ENCODE measurements at places on chromosomes 1 and 21. TPM values are rescaled to one million over a fixed set of nuclear protein-coding genes. Genes with fewer than 3 reads are reported as not detected.

- DNase-seq, result no peak
- H3K27me3 ChIP-seq, result no peaks in the 10 kb centered on the region
- H3K4me3 ChIP-seq, result no peak overlapping the region
- peaks cover 5% of the 10 kb centered on the region for H3K4me1 ChIP-seq
Measured at GRCh38 chr1:29209173-29209572, 21.6 kb downstream of the MECR start.

Gene GPR61
- total RNA-seq, result not detected

- H3K4me3 ChIP-seq, result peak overlapping the region; percentile 64
- no peak overlapping the region for H3K27ac ChIP-seq
- H3K36me3 ChIP-seq, result no peaks in the 10 kb centered on the region
- peaks cover 31% of the 10 kb centered on the region for H3K4me1 ChIP-seq
Measured at GRCh38 chr1:31760471-31761470, 3.4 kb downstream of the ADGRB2 start.

DNA sequence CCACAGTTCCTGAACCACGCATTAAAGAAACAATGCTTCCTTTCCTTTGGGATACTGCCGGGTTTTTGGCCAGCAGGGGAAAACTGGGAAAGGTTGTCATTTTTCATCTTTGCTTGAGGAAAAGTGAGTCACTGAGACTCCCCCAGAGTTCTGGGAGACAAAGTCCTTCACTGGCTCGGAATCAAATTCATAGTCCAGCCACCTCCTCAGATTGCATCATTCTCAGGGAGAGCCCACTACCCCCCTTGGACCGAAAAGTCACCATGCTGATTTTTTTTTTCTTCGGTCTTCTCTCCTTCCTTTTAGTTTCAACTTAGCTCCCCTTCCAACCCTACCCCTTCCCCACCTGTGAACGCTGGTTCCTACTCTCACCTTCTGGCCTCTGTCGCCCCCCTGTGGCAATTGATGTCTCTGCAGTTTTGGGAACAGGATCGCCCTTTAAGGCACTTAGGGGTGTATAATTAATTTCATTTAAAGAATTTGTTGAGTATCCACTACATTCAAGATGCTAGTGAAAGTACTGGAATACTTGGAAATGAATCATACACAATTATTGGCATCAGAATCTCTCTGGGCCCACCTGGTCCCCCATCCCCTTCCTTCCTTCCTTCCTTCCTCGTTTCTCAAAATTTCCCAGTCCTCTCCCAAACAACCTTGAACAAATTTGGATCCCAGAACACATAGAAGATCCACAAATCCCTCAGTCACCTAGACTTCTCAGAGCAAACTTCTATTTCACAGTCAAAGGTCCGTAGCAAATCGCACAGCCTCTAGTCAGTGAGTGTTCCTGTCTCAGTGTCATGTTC lies 6.9 kb downstream of the ACKR1 start:
- no peaks in the 10 kb centered on the region for H3K36me3 ChIP-seq
- H3K27ac ChIP-seq, result no peak overlapping the region
- H3K4me3 ChIP-seq, result no peak overlapping the region
- H3K4me1 ChIP-seq, result no peaks in the 10 kb centered on the region

- H3K4me3 ChIP-seq, result no peak overlapping the region
- H3K36me3 ChIP-seq, result no peaks in the 10 kb centered on the region
- H3K27ac ChIP-seq, result peak overlapping the region; percentile 37
- DNase-seq, result no peak
Measured at GRCh38 chr1:58922302-58923089, 138.6 kb upstream of the JUN start.

GRCh38 chr1:175794586-175794985 lies 51.2 kb upstream of the TNR start:
- H3K36me3 ChIP-seq, result no peaks in the 10 kb centered on the region
- H3K27me3 ChIP-seq, result peaks cover 15% of the 10 kb centered on the region
- no peak overlapping the region for H3K27ac ChIP-seq
- no peak for DNase-seq
- H3K4me1 ChIP-seq, result no peaks in the 10 kb centered on the region

GRCh38 chr1:180154003-180154324 lies 705 bp upstream of the QSOX1 start:
- peak overlapping the region; percentile 85 for H3K4me3 ChIP-seq
- no peaks in the 10 kb centered on the region for H3K27me3 ChIP-seq
- no peak for DNase-seq
- H3K4me1 ChIP-seq, result peaks cover 61% of the 10 kb centered on the region

GRCh38 chr1:156752843-156753482 lies 1.5 kb upstream of the HDGF start:
- peaks cover 38% of the 10 kb centered on the region for H3K4me1 ChIP-seq
- DNase-seq, result peak; percentile 15
- H3K4me3 ChIP-seq, result peak overlapping the region; percentile 92
- no peaks in the 10 kb centered on the region for H3K27me3 ChIP-seq

DNA sequence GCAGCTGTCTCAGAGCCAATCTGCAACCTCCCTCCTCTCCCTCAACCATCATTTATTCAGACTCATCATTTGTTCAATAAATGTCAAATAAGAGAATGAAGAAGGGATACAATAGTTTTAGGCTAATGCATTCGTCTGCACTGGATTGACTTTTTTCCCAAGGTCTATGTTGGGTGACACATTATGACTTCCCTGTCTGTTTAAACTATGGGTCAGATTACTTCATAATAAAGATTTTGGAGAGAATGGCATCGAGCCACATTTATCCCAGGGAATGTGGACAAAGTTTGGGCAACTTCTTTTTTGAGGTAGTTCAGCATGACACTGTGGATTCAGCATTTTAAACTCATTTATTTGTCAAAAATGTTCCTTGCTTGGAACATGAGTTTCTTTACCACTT lies 107.4 kb upstream of the ADGRL2 start:
- no peaks in the 10 kb centered on the region for H3K27me3 ChIP-seq
- H3K36me3 ChIP-seq, result no peaks in the 10 kb centered on the region
- H3K4me1 ChIP-seq, result peaks cover 38% of the 10 kb centered on the region

DNA sequence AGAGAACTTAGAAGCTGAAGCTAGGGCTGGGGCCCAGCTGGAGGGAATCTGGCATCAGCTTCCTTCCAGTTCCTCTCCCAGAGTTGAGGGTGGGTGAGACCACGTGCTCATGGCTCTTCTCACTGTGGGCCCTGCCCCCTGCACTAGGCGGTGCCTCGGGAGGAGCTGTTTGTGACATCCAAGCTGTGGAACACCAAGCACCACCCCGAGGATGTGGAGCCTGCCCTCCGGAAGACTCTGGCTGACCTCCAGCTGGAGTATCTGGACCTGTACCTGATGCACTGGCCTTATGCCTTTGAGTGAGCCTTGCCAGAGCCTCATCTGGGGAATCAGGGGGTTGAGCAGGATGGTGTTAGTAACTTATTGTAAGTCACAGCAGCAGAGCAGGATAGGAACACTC lies 16.1 kb downstream of the AKR1A1 start:
- H3K4me3 ChIP-seq, result no peak overlapping the region
- peak; percentile 55 for DNase-seq
- peaks cover 37% of the 10 kb centered on the region for H3K36me3 ChIP-seq

DNA sequence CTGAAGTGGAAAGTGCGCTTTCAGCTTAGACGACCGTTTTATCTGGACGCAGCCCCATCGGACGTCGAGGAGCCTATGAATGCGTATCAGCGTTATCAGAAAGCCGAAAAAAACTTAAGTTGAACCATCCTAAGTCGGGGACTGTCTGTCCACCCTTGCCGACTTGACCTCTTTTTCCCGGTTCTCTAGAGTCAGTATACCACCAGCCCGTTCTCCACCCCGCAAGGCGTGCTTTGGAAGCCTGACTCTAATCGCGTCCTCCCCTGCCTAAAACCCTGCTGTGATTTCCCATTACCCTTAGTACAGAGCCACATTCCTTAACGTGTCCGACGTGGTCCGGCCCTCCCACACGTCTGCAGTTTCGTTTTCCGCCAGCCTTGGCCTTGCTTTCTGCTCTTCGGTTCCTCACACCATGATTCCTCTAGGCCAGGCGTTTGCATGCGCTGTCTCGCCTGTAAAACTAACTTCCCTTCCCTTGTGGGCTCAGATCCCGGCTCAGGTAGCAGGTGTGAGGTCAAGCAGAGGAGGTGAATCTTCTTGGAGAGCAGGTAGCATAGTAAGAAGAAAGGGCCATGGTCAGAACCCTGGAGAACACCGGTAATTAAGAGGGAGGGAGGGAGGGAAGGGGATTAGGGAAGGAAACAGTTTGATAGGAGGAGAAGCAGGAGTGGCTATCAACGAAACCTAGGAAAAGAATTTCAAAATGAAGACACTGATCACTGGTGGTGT lies 865 bp downstream of the ADPRS start:
- H3K27me3 ChIP-seq, result no peaks in the 10 kb centered on the region
- H3K27ac ChIP-seq, result peak overlapping the region; percentile 87
- H3K4me3 ChIP-seq, result peak overlapping the region; percentile 83
- H3K36me3 ChIP-seq, result peaks cover 11% of the 10 kb centered on the region
- peaks cover 14% of the 10 kb centered on the region for H3K4me1 ChIP-seq
- peak; percentile 73 for DNase-seq
